ENCODE measurements at places on chromosomes 4 and X. TPM values are rescaled to one million over a fixed set of nuclear protein-coding genes. Genes with fewer than 3 reads are reported as not detected.

The BMP3 gene
- total RNA-seq, result under 0.01 TPM

The FAT4 gene
- 18.5 TPM for total RNA-seq

The AWAT1 gene
- total RNA-seq, result not detected

The NKX1-1 gene
- not detected for total RNA-seq

The DUX4 gene
- not detected for total RNA-seq

The PPP4R3C gene
- total RNA-seq, result not detected

The EGFL6 gene
- total RNA-seq, result not detected

The SLC25A43 gene
- 35.1 TPM for total RNA-seq

The GABRG1 gene
- not detected for total RNA-seq

The AADAT gene
- 3.9 TPM for total RNA-seq

The IL21 gene
- not detected for total RNA-seq

The QDPR gene
- total RNA-seq, result 13.4 TPM

The RHOXF2 gene
- not detected for total RNA-seq

The NLGN3 gene
- total RNA-seq, result 2.3 TPM

The FRMPD3 gene
- under 0.01 TPM for total RNA-seq

The CXCL6 gene
- total RNA-seq, result 3.5 TPM

The PGK1 gene
- total RNA-seq, result 558 TPM

All from smooth muscle cell of trachea (primary cell).